Fibroblast of villous mesenchyme (primary cell): ENCODE measurements at places on chromosomes 1 and 21.

GRCh38 chr21:42833439-42833815 is 45.9 kb downstream of the WDR4 start:
- DNase-seq = peak; percentile 8

- DNase-seq = no peak
Measured at GRCh38 chr1:61233121-61233660, 150.8 kb downstream of the NFIA start.

GRCh38 chr21:20108976-20109540 is 889.2 kb upstream of the NCAM2 start:
- DNase-seq = no peak

DNA sequence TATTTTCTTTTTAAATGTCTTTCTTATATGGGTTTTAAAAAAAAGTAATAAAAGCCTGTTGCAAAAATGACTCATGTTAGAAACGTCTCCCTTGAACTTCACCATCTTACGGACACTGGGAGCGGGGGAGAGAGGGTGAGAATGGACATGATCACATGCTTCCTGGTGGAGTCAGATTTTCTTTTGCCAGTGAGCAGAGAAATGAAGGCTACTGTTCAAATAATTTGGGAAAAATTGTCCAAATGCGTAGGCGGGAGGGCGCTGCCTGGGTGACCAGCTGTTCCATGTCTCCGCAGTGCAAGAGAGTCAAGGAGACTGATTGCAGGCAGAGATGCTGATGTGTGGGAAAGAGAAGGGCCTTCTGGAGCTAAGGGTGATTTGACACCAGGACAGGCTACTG is 23.1 kb downstream of the EIF2D start:
- peak; percentile 96 for DNase-seq

DNA sequence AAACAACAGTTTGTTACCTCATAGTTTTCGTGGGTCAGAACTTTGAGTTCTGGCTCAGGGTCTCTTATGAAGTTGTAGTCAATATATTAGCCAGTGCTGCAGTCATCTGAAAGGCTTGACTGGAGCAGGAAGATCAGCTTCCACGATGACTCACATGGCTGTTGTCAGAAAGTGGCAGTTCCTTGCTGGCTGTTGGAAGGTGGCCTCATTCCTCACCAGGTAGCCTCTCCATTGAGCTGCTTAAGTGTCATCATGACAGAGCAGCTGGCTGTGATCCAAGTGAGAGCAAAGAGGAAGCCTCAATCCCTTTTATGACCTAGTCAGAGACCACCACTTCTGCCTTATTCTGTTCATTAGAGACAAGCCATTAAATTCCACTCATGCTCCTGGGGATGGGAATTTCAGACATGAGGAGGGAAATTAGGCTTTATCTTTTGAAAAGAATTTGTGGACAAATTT is 5.6 kb downstream of the OSBPL9 start:
- DNase-seq = peak; percentile 71

DNA sequence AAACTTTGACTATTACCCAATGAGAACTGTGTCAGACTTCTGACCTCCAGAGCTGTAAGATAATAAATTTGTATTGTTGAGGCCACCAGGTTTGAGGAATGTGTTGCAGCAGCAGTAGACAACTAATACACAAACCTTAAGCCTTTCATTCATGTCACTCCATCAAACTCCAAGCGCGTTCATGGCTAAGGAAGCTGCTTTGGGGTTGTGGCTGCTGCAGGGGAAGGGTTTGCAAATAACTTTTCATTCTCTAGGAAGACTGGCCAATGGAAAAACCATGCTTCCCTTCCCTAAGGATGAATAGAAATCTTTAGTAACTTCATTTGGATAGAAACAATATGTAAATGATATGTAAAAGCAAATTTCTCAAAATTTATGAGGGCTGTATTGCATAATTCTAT is 170.4 kb downstream of the RHOU start:
- DNase-seq = peak; percentile 34
